ENCODE measurements at places on chromosomes 2 and 18. TPM values are rescaled to one million over a fixed set of nuclear protein-coding genes. Genes with fewer than 3 reads are reported as not detected.

C2orf49 gene
- total RNA-seq = 22.7 TPM

FKBP1B gene
- total RNA-seq = 2.1 TPM

TRIM43 gene
- total RNA-seq = not detected

DCAF17 gene
- 5.2 TPM for total RNA-seq

HDHD2 gene
- 42.3 TPM for total RNA-seq

SPP2 gene
- not detected for total RNA-seq

PSMA8 gene
- total RNA-seq = not detected

NT5DC4 gene
- not detected for total RNA-seq

APCDD1 gene
- total RNA-seq = 38.0 TPM

SERPINB4 gene
- total RNA-seq = not detected

CNDP1 gene
- total RNA-seq = not detected

POTEJ gene
- not detected for total RNA-seq

MROH2A gene
- not detected for total RNA-seq

TUBB8B gene
- total RNA-seq = not detected

All from left ventricle myocardium inferior (tissue), 1 donor.